ENCODE measurements at places on chromosomes 2 and 18.

DNA sequence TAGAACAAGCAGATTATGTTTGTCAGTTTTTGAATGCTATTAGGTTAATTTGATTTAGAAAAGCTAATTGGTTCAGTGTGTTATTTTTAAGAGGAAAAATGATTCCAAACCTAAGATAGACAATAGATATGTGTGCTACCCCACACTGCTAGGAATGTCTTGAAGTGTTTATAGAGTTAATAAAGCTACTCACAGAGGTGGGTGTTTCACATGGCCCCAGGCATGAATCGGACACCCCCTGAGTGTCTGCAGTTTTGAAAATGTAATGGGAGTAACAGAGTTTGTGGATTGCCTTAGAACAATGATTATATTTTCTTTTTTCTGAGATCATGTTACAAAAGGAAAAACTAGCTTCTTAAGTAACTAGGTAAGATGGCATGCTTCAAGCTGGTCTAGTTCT, 348.3 kb downstream of the ADCYAP1 start:
- no peak for DNase-seq

DNA sequence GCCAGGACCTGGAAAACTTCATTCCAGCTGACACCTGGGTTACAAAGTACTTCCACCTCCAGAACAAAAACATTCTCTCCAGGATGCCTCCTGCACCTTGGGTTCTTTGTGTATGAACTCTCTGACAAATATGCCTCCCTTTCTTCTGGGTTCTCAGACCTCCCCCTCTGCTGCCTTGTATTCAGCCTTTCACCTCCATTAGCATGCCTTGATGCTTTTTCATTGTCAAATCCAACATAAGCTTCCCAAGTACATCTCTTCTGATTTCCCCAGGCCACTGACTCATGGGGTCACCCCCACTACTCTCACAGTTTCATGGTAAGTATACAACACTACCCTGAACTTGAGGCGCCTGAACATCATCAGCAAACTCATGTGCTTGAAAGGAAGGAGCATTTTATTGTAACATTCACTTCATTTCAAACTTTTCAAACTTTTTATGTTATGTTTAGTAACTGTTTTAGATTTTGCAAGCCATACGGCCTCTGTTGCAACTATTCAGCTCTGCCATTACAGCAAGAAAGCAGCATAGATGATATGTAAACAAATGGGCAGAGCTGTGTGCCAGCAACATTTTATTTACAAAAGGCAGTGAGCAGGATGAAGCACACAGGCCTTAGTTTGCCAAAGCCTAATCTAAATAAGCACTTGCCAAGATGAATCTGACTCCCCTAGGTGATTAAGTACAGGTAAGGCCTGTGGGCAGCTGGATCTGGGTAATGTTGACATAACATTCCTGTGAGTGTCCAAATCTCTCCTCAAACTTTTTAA, 32.5 kb upstream of the MRPS9 start:
- DNase-seq, result no peak

GRCh38 chr2:231357931-231358330, 37.6 kb upstream of the B3GNT7 start:
- DNase-seq, result no peak

GRCh38 chr2:1766851-1767811, 22.8 kb upstream of the PXDN start:
- no peak for DNase-seq

DNA sequence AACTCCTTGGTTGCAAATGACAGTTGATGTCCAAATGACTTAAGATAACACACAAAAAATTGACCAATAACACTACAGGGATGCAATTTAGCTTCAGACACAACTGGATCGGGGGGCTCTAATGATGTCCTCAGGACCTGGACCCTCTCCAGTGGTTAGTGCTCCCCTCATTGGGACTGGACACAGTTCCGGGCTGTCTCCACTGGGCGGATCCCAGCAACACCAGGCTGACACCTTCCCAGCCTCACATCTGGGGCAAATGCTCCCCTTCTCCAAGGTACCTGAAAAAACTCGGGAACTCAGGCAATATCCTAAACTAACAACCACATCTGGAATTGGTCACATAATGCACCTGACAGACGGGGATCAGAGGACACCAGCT, 48.7 kb downstream of the PSMG2 start:
- DNase-seq, result no peak

DNA sequence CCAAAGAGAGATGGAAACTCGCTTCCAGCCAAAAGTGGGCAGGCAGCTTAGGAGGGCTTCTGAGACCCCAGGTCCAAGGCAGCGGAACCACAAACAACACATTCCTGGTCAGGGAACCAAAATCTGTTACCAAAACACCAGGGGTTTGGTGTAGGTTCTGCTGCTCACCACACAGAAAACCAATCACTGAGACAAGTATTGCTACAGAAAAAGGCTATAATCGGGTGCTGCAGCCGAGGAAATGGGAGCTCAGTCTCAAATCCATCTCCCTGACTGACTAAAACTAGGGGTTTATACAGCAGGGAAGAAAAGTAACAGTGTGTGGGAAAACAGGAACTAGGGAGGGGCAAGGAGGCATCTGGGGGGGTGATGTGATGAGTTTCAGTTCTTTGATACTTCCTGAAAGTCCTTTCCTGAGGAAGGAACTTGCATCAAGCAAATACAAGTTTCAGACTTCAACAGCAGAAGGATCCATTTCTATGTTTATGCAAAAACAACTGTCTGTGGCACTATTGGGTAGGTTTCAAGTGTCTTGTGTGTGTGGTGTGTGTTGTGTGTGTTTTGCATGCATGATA, 108.0 kb downstream of the FAM168B start:
- no peak for DNase-seq

GRCh38 chr2:12236136-12236844, 480.4 kb upstream of the TRIB2 start:
- no peak for DNase-seq

GRCh38 chr18:10953672-10954071, 195.7 kb downstream of the PIEZO2 start:
- no peak for DNase-seq

DNA sequence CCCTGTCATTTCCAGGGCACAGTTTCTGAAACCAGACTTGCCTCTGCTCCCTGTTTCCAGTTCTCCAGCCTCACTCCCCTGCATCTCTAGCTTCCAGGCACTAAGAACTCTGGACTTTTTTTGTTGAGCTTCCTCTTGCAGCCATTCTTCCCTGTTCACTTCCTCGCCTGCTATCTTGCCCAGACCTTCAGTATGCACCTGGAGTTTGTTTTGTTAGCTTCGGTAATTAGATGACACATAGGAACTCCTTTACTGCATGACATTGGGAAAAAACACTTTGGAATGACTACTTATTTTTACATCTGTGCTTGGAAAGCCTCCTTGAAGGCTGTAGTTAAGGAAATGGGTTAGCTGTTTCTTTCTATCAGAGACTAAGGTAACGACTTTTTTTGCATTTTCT, 35.2 kb downstream of the OTOF start:
- no peak for DNase-seq

DNA sequence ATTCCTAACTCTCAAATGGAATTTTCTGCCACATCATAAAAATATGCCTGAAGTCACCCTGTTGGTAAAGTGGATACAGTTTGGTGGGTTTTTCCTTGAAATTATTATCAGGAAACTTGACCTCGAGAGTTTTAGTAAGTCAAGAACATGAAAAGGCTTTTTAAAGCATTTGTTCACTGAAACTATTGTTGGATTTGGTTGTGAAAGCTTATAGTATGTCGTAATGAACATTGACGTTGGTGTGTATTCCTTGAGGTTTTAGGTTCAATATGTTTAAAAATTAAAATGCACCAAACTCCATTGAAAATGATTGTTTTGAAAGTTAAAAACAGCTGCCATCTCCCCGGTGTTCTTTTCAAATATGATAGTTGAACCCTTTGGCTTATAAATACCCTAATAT, 30.8 kb downstream of the AOX1 start:
- no peak for DNase-seq

GRCh38 chr2:218266316-218266979, 3.5 kb downstream of the AAMP start:
- no peak for DNase-seq

- DNase-seq, result no peak
Measured at GRCh38 chr2:5562426-5562825, 129.8 kb upstream of the SOX11 start.

DNA sequence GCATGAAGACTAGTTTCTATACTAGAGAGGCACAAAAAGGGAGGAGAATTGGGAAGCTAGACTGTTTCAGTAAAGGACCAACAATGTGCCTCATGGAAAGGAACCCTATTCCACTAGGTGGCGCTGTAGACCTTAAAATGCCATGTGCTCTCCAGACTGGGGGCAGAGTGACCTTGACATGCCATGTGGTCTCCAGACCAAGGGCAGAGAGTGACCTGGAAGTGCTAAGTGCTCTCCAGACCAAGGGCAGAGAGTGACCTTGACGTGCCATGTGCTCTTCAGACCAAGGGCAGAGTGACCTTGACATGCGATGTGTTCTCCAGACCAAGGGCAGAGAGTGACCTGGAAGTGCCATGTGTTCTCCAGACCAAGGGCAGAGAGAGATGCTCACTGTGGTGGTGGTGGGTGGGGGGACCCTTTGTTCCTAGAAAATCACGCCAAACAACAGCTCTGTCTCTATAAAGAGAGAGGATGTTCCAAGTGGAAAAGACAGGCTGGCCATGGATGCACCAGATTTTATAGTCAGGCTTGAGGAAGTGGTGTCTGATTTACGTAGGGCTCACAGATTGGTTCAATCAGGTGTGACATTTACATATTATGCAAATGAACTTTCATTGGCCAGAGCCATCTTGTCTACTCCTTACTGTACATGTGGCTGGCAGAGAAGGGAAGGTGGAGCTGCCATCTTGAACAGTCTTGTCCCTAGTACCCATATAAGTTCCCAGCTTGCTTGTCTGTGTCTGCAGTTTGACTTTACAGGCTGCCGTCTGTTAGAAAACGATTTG, 344.0 kb upstream of the DDX18 start:
- DNase-seq, result no peak

- no peak for DNase-seq
Measured at GRCh38 chr2:27916293-27916995, 25.9 kb downstream of the BABAM2 start.

- no peak for DNase-seq
Measured at GRCh38 chr2:121897335-121897970, 142.0 kb downstream of the TSN start.

DNA sequence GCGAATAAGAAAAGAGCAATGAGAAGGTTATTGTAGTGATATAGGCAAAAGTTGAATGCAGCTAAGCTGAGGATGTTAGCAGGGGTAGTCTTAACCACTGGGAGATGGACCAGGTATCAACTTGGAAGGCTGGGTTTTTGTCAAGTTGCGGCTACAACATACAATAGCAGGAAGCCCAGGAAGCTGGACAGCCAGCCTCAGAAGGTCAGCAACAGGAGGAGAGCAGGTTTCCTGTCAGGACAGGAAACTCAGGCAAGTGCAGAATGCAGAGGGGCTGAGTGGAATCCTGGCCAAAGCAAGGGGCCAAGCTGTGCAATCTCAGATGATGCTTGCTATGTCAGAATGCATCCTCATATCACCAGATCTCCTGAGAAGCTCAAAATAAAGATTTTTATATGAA, 530.0 kb upstream of the ID2 start:
- DNase-seq, result no peak

GRCh38 chr2:233791883-233792329, 13.8 kb downstream of the MROH2A start:
- DNase-seq, result no peak

DNA sequence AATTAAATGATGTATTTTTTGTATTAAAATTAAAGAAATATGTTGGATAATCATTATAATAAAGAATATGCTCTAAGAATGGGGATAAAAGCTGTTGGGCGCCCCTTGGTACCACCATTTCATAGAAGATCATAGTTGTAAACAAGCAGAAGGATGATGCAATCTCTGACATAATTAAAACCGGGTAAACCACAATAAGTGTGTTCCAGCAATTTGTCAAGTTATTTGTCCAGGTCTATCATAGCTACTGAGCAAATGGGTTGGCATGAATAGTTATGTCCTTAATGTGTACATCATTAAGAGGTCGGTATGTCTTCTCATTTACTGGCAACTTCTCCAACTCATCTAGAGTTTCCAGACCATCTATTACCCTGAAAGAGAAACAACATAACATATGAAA, 6.7 kb upstream of the CLK1 start:
- no peak for DNase-seq

DNA sequence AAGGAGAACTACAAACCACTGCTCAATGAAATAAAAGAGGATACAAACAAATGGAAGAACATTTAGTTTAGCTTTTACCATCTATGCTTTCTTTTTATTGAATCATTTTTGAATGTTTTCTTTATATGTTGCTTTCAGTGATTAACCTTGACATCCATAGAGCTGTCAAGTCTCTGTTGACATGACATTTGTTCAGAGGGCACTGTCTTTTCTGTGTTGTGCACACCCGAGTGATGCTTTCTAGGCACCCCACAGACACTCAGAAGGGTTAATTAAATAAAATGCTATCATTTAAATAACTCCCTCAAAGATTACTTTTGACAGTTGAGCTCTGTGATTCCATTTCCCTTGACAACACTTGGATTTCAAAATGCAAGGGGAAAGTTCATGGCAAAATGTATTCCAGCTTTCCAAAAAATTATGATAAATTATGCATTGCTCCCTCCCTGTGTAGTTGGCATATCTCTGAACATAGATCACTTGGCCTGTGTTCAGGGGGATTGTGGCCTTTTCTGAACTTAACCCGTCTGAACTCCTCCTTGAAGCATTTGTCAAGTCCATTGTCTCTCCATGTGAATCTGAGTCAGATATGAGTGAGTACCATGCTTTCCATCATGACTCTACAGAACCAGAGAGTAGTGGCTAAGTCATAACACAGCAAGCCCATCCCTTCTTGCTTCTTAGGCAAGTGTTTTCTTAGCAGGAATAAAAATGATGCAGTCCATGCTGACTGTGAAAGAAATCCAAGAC, 372.6 kb downstream of the RPRM start:
- DNase-seq, result no peak

DNA sequence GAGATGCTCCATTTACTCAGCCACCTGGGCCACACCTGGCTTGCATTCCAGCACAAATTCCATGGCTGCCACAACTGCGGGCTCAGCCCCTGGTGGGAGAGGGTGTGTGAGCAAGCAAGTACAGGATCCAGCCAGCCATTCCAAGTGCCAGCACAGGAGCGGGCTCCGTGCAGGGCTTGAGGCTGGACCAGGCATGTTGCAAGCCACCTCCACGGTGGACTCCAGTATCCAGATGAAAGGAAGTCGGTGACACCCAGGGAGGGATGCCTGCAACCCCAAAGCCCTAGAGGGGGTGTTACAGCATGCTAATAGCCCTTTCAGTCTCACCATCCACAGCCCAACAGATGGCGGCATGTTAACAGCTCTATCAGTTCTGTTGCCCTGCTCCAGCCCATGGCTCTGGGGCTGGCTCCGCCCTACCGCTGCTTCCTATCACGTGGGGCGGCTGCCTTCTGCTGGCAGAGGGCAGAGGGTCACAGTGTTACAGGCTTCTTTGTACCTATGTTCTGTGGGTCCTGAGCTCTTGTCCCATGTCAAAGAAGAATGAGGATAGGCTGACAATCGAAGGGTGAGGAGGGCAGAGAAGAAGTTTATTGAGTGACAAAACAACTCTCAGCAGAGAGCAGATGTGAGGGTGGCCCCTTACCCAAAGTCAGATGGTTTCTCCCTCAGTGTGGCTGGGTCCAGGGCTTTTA, 11.7 kb upstream of the GORASP2 start:
- no peak for DNase-seq

GRCh38 chr2:26767129-26767528, 3.0 kb downstream of the SLC35F6 start:
- DNase-seq, result no peak

- DNase-seq, result no peak
Measured at GRCh38 chr2:222752746-222753145, 81.3 kb downstream of the MOGAT1 start.

Data from NCI-H187 (cell line).